Stimulated activated CD8-positive, alpha-beta memory T cell treated with anti-CD3 and anti-CD28 coated beads, Interleukin-4, amount 100 ng/mL, for 1 hour (primary cell): ENCODE measurements at places on chromosomes 4 and X.

GRCh38 chr4:82084747-82085146 lies 289.0 kb downstream of the HNRNPD start:
- no peak for DNase-seq

GRCh38 chr4:145418739-145419138 lies 62.9 kb upstream of the SMAD1 start:
- no peak for DNase-seq

- DNase-seq, result no peak
These were observed 819 bp downstream of the PDLIM3 start for GRCh38 chr4:185534511-185534865.

GRCh38 chr4:74085669-74086068 lies 13.3 kb downstream of the CXCL2 start:
- no peak for DNase-seq

GRCh38 chr4:80386281-80386886 lies 50.9 kb downstream of the CFAP299 start:
- no peak for DNase-seq

DNA sequence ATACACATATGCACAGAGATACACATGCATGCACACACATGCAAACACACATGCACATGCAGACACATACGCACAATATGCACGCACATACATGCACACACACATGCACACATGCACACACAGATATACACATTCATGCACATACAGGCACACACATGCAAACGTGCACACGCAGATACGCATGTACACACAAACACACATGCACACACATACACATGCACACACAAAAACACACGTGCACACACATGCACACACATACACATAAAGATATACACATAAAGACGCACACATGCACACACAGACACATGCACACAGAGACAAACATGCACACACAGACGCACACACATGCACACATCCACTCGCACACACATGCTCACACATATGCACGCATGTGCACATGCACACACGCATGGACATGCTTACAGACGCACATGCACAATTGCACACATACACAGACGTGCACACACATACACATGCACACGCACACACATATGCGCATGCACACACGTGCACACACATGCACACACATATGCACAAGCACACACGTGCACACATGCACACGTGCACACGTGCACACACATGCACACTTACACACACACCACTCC lies 145.2 kb downstream of the ADRA2C start:
- no peak for DNase-seq

GRCh38 chr4:47838445-47838844 lies 578 bp upstream of the CORIN start:
- DNase-seq, result no peak

GRCh38 chr4:153593161-153593560 lies 90.9 kb upstream of the TLR2 start:
- DNase-seq, result no peak

DNA sequence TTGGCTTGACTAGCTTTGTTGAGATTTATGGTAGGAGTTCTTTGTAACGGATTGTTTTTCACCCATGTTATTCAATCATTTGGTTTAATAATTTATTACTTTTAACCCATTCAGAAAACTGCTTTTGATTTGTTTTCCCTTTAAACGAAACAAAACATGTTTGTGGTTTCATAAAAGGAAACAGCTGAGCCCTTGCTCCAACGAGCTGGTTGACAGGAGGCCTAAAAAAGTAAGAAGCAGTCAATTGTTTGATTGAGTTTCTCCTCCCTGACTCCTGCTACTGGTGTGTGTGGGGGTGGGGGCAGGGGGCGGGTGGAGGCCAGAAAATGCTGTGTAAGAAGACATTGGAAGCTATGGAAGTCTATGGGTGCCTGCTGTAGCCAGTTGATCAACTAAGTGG lies 102.8 kb downstream of the CHRDL1 start:
- no peak for DNase-seq

DNA sequence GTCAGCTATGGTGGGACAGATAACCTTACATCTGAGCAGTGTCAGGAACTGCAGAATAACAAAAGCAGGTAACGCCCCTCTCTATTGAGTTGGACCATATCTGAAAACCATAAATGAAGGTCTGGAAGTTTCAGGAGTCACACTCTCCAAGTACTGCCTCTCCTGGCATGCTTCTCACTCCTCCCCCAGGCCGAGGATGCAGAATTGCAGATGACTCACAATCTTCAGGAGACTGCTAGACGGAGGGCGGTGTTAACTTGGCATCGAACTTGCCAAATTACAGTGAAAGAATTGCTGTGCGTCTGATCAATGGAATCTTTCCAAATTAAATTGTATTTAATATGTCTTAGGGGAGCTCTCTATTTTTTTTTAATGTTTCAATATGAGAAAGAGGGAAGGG lies 67.1 kb upstream of the TRIM2 start:
- DNase-seq, result no peak

DNA sequence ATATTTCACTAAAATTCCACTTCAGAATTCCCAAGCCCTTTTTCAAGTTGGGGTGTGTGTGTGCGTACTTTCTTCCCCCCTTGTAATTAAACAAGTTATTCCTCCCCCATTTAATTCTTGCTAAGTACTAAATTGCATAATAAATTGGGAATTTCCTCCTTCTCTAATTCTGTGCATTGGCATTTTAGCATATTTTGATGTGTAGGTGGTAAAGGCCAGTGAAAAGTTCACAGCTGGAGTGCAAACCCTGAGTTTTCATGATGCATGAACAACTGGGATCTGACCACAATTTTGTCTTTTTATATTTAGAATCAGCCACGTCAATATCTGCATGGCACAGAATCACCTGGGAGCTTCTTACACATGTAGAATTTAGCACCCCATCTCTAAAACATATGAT lies 18.5 kb downstream of the ANXA3 start:
- DNase-seq, result no peak

- no peak for DNase-seq
These were observed 345.7 kb upstream of the FAT1 start for GRCh38 chr4:187069398-187069797.

DNA sequence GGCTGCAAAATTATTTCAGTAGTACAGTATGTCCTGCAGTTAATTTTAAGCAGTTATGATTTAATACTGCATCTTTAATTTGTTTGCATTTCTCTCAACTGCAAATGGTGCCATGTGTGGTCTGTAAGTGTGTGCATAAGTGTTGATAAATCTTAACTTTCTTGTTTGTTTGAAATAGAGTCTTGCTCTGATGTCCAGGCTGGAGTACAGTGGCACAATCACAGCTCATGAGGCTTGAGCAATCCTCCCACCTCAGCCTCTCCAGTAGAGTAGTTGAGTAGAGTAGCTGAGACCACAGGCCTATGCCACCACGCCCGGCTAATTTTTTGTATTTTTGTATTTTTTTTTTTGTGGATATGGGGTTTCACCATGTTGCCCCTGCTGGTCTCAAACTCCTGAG lies 322.5 kb upstream of the NR3C2 start:
- no peak for DNase-seq

DNA sequence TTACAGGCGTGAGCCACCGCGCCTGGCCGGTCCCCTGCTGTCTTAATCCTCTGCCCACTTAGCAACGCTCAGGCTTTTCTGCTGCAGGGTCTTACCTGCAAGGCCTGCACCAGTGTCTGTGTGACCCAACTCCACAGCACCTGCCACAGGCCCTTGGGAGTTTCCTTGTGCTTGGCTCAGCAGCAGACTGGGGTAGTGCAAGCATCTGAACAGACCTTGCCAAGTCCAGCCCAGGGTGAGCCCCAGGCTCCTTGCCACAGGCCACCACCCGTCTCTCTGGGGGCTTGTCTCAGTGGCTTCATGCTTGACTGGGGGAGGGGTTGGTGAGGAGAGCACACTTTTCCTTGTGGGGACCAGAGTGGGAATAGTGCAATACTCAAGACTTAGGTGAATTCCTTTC lies 87.0 kb downstream of the FAM193A start:
- no peak for DNase-seq

GRCh38 chrX:119069128-119069527 lies 3.7 kb upstream of the CT47C1 start:
- no peak for DNase-seq

DNA sequence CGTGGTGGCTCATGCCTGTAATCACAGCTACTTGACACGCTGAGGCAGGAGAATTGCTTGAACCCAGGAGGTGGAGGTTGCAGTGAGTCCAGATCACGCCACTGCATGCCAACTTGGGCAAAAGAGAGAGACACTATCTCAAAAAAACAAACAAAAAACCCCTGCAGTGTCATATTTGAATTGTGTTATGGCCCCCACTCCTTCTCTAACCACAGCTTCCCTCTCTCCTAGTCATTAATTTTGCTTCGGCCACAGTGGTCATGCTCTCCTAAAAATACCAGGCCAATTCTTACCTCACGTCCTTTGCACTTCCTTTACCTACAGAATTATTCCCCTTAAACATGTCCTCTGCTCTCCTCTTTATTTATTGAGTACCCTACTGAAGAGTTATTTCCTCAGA lies 206.1 kb downstream of the PPP3CA start:
- no peak for DNase-seq
